ENCODE measurements at places on chromosomes 16 and 17. TPM values are rescaled to one million over a fixed set of nuclear protein-coding genes. Genes with fewer than 3 reads are reported as not detected.

GRCh38 chr17:32870969-32871368 is 6.0 kb downstream of the MYO1D start:
- peak overlapping the region; percentile 41 for H3K27ac ChIP-seq
- no peak overlapping the region for H3K4me3 ChIP-seq
- DNase-seq = no peak
- H3K27me3 ChIP-seq = peaks cover 6% of the 10 kb centered on the region
- no peaks in the 10 kb centered on the region for H3K36me3 ChIP-seq
- H3K4me1 ChIP-seq = peaks cover 42% of the 10 kb centered on the region

GRCh38 chr17:58328195-58329034 is at the start of gene TSPOAP1:
TSS of gene TSPOAP1 (minus strand) at chr17:58328795. CDS start at chr17:58327920, 875 bp downstream.
- H3K4me1 ChIP-seq = peaks cover 14% of the 10 kb centered on the region
- no peak within 1 kb of the TSS for H3K27ac ChIP-seq
- no peaks in the 10 kb centered on the region for H3K36me3 ChIP-seq
- H3K4me3 ChIP-seq = peak within 1 kb of the TSS; percentile 5

- H3K27me3 ChIP-seq = no peaks in the 10 kb centered on the region
- H3K36me3 ChIP-seq = no peaks in the 10 kb centered on the region
- H3K27ac ChIP-seq = peak overlapping the region; percentile 93
- no peak overlapping the region for H3K4me3 ChIP-seq
- no peak for DNase-seq
- H3K4me1 ChIP-seq = peaks cover 39% of the 10 kb centered on the region
Measured at GRCh38 chr16:399340-400019, 2.2 kb upstream of the DECR2 start.

GRCh38 chr16:49875806-49876715 is 20.1 kb upstream of the ZNF423 start:
- H3K4me3 ChIP-seq = peak overlapping the region; percentile 30
- H3K27me3 ChIP-seq = peaks cover 16% of the 10 kb centered on the region
- peaks cover 8% of the 10 kb centered on the region for H3K4me1 ChIP-seq
- no peaks in the 10 kb centered on the region for H3K36me3 ChIP-seq
- no peak overlapping the region for H3K27ac ChIP-seq

DNA sequence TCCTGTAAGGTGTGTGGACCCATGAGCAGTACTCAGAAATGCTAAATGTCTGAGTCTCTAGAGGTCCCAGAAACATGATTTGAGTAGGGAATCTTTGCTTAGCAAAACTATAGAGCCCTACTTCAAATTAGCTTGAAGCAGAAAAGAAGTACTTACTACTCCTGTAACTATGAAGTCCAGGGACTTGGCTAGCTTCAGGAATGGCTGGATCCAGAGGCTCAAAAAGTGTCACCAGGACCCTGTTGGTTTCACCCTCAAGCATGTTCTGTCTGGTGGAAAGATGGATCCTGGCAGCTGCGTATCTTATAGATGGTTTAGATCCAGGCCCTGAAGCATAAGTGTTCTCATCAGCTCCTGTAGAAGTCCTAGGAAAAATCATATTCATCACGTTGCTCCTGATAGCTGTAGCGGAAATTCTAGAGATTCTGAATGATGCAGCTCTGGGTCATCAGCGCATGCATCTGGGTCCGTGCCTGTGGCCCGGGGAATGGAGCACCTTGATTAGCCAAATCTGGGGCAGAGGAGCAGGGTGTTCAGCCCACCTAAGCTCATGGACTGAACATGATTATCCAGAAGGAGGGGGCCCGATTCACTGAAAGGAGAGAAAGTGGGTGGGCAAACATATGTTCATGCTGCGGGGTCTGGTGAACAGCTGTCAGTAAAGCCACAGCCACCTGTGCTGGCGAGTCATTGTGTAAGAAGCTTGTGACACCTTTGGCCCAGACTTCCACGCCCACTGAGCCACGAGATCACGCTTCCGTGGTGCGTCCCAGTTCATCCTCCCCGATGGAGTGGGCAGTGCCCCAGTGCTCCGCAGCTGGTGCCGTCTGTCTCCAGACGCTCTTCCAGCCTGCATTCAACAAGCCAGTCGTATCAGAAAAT is 260.6 kb downstream of the CPPED1 start:
- H3K27ac ChIP-seq = no peak overlapping the region
- DNase-seq = no peak
- no peaks in the 10 kb centered on the region for H3K36me3 ChIP-seq
- H3K27me3 ChIP-seq = no peaks in the 10 kb centered on the region
- no peak overlapping the region for H3K4me3 ChIP-seq
- H3K4me1 ChIP-seq = peaks cover 6% of the 10 kb centered on the region

GRCh38 chr16:74774223-74775139 is at the start of gene FA2H:
TSS of gene FA2H (minus strand) at chr16:74774820. CDS start at chr16:74774755, 65 bp downstream.
- DNase-seq = peak; percentile 61
- peak within 1 kb of the TSS; percentile 50 for H3K4me3 ChIP-seq
- H3K4me1 ChIP-seq = peaks cover 10% of the 10 kb centered on the region
- H3K27ac ChIP-seq = no peak within 1 kb of the TSS
- H3K36me3 ChIP-seq = no peaks in the 10 kb centered on the region
- H3K27me3 ChIP-seq = peaks cover 30% of the 10 kb centered on the region

DNA sequence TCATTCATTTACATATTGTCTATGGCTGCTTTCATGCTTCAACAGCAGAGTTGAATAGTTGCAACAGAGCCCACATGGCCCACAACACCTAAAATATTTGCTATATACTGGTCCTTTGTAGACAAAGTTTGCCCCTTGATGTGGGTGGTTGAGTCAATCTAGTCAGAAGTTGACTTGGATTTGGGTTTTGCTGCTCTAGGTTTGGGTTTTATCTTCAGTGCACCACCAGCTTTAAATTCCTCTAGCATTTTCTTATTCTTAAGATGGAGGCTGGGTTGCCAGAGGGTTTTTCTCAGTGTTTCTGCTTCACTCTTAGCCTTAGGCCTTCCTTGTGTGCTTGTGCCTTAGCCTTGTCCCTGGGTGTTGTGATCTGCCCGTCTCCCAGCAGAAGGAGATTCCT is 51.0 kb downstream of the CCDC182 start:
- H3K36me3 ChIP-seq = no peaks in the 10 kb centered on the region
- H3K27me3 ChIP-seq = no peaks in the 10 kb centered on the region
- H3K4me3 ChIP-seq = no peak overlapping the region
- DNase-seq = no peak
- no peaks in the 10 kb centered on the region for H3K4me1 ChIP-seq

GRCh38 chr16:72665701-72666100 is 382.2 kb downstream of the ZFHX3 start:
- no peaks in the 10 kb centered on the region for H3K27me3 ChIP-seq
- H3K27ac ChIP-seq = no peak overlapping the region
- peak overlapping the region; percentile 78 for H3K4me3 ChIP-seq

DNA sequence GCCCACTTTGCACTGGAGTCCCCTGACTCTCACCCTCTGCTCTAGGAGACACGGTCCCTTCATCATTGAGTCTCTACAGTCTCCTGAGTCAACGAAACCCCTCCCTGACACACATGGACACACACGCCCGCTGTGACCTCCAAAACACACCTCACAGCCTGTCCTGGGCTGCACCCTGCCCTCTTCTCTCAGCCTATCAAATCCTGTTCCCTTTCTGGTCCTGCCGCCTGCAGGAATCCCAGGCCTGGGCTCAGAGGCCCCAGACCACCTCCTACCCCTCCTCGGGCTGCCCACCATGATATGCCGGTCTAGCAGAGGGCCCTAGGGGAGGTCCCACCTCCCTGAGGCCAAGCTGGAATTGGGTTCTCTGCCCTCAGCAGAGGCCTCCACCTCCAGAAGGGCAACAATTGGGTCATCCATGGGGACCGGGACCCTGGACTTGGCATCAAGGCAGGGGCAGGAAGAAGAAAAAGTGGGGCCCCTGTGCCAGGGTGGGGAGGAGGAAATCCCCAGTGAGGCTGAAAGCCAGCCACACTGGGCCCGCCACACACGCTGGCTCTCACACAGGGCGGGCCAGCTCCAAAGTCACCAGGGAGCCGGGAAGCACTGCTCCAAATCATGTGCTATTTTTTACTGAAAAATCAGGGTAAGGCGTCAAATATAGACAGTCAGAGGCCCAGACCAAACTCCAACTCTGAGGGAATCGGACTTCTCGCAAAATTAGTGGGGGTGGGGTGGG is 3.4 kb downstream of the PPP1R9B start:
- no peak for DNase-seq
- H3K4me1 ChIP-seq = peaks cover 63% of the 10 kb centered on the region
- peak overlapping the region; percentile 98 for H3K27ac ChIP-seq
- H3K4me3 ChIP-seq = peak overlapping the region; percentile 90
- H3K36me3 ChIP-seq = no peaks in the 10 kb centered on the region

GRCh38 chr17:80119839-80120238 is 18.5 kb downstream of the GAA start:
- peaks cover 3% of the 10 kb centered on the region for H3K27me3 ChIP-seq
- H3K36me3 ChIP-seq = no peaks in the 10 kb centered on the region
- H3K27ac ChIP-seq = no peak overlapping the region

DNA sequence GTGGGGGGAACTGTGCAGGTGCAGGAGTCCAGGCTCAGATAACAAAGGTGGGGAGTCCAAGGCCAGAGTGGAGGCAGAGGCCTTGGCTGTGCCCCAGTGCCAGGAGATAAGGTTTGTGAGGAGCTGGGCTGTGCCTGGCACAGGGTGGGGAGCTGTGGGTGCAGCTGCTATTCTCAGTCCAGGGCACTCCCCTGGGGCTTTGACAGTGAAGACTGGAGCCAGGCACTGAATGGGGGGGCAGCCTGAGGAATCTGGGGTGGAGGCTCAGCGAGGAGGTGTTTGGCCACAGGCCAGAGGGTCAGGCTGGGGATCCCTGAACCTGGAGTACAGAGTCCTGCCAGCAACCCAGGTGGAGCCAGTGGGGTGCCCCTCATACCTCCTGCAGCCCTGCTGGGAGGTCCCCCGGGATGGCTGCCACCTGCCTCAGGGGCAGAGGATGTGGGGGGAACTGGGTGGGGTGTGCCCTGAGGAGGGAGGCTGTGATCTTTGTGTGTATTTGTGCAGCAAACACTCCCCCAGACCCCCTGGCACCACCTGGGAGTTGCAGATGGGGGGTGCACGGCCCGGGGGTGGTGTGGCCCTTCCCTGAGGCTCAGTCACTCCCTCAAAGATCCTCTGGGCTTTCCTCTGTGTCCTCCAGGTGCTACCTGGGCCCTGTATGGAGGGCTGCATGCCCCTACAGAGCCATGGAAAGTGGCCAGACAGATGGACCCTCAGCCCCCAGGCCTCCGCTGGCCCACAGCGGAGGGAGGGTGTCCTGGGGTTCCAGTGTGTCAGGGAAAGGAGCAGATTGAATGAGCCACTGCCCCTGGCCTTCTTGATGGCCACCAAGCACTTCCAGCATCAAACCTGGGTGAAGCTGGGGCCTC is 44.5 kb upstream of the SMPD3 start:
- H3K27ac ChIP-seq = no peak overlapping the region
- no peaks in the 10 kb centered on the region for H3K36me3 ChIP-seq
- H3K4me3 ChIP-seq = no peak overlapping the region
- no peaks in the 10 kb centered on the region for H3K4me1 ChIP-seq
- no peaks in the 10 kb centered on the region for H3K27me3 ChIP-seq
- no peak for DNase-seq

DNA sequence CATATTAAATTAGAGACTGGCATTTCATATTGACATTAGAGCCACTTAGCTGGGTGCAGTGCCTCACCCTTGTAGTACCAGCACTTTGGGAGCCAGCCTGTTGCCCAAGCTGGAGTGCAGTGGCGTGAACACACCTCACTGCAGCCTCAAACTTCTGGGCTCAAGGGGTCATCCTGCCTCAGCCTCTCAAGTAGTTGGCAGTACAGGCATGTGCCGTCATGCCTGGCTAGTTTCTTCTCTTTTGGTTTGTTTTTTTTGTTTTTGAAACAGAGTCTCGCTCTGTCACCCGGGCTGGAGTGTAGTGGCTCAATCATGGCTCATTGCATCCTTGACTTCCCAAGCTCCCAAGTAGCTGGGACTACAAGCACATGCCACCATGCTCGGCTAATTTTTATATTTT is 8.7 kb downstream of the PPM1E start:
- no peak for DNase-seq
- no peaks in the 10 kb centered on the region for H3K36me3 ChIP-seq
- H3K27ac ChIP-seq = no peak overlapping the region
- H3K4me1 ChIP-seq = no peaks in the 10 kb centered on the region

GRCh38 chr16:52787709-52788108 is 240.8 kb upstream of the TOX3 start:
- H3K27me3 ChIP-seq = no peaks in the 10 kb centered on the region
- H3K36me3 ChIP-seq = no peaks in the 10 kb centered on the region
- DNase-seq = no peak
- H3K4me3 ChIP-seq = no peak overlapping the region
- H3K27ac ChIP-seq = no peak overlapping the region
- H3K4me1 ChIP-seq = no peaks in the 10 kb centered on the region

GRCh38 chr16:54431997-54432896 is 145.7 kb upstream of the IRX3 start:
- no peaks in the 10 kb centered on the region for H3K36me3 ChIP-seq
- H3K27ac ChIP-seq = no peak overlapping the region
- H3K4me3 ChIP-seq = no peak overlapping the region
- DNase-seq = no peak
- H3K4me1 ChIP-seq = no peaks in the 10 kb centered on the region

The TMEM204 gene
- 49.9 TPM for polyA plus RNA-seq

The ABCC12 gene
- polyA plus RNA-seq = 0.01 TPM

The ERCC4 gene
- 1.3 TPM for polyA plus RNA-seq

The GAS7 gene
- polyA plus RNA-seq = 35.3 TPM

The OGFOD1 gene
- 8.9 TPM for polyA plus RNA-seq

The LGALS9B gene
- not detected for polyA plus RNA-seq

The TPSD1 gene
- polyA plus RNA-seq = 0.51 TPM

The NPIPA5 gene
- 47.6 TPM for polyA plus RNA-seq

The GPR139 gene
- not detected for polyA plus RNA-seq
